ENCODE measurements at places on chromosomes 2 and 18. TPM values are rescaled to one million over a fixed set of nuclear protein-coding genes. Genes with fewer than 3 reads are reported as not detected.

Gene ABCB11
- not detected for total RNA-seq

Gene LIMS2
- 15.8 TPM for total RNA-seq

Gene HADHB
- total RNA-seq, result 70.2 TPM

Gene RAX
- not detected for total RNA-seq

Gene DSG4
- not detected for total RNA-seq

Gene TGFA
- total RNA-seq, result 0.25 TPM

Gene POTEE
- total RNA-seq, result 0.37 TPM

Gene SIX3
- total RNA-seq, result not detected

Gene SMYD5
- total RNA-seq, result 42.4 TPM

Gene ADAM23
- not detected for total RNA-seq

Gene GKN1
- not detected for total RNA-seq

Gene RNF103
- 12.2 TPM for total RNA-seq

Gene KIF5C
- total RNA-seq, result 19.7 TPM

Gene TFPI
- total RNA-seq, result not detected

Gene PRKAG3
- total RNA-seq, result not detected

Gene CHRNG
- not detected for total RNA-seq

Gene EFR3B
- 0.06 TPM for total RNA-seq

Gene POTEF
- not detected for total RNA-seq

Gene FAM161A
- 7.0 TPM for total RNA-seq

Gene SOS1
- 41.3 TPM for total RNA-seq

Gene DCAF17
- total RNA-seq, result 18.8 TPM

Gene IER3IP1
- total RNA-seq, result 15.4 TPM

Gene MOGAT1
- not detected for total RNA-seq

Gene CEBPZ
- total RNA-seq, result 119 TPM

Gene SH3RF3
- total RNA-seq, result 2.5 TPM

Gene WNT10A
- 6.8 TPM for total RNA-seq

Gene CFAP65
- not detected for total RNA-seq

Gene GREB1
- total RNA-seq, result 1.0 TPM

Gene LYG1
- total RNA-seq, result 0.37 TPM

Gene CXCR1
- total RNA-seq, result not detected

Gene UGT1A10
- total RNA-seq, result not detected

Gene FBXO41
- total RNA-seq, result 45.7 TPM

Gene SCN9A
- not detected for total RNA-seq

Gene GRB14
- total RNA-seq, result not detected

Gene NGEF
- total RNA-seq, result not detected

Gene SH2D6
- 1.2 TPM for total RNA-seq

Gene GALNT3
- 1.9 TPM for total RNA-seq

Gene YES1
- total RNA-seq, result 32.2 TPM

Gene SANBR
- 1.7 TPM for total RNA-seq

Gene C2orf72
- 2.4 TPM for total RNA-seq

Gene CROCC2
- not detected for total RNA-seq

Gene RANBP2
- 78.5 TPM for total RNA-seq

Gene PCARE
- not detected for total RNA-seq

Measured in activated naive CD8-positive, alpha-beta T cell treated with anti-CD3 and anti-CD28 coated beads for 36 hours (primary cell).